Mucosa of gallbladder (tissue), 1 donor: ENCODE measurements at places on chromosomes 12 and 14. TPM values are rescaled to one million over a fixed set of nuclear protein-coding genes. Genes with fewer than 3 reads are reported as not detected.

AVPR1A gene
- total RNA-seq, result 0.98 TPM

- DNase-seq, result no peak
Observed at GRCh38 chr12:47527816-47528215, 178.0 kb downstream of the RPAP3 start.

DNA sequence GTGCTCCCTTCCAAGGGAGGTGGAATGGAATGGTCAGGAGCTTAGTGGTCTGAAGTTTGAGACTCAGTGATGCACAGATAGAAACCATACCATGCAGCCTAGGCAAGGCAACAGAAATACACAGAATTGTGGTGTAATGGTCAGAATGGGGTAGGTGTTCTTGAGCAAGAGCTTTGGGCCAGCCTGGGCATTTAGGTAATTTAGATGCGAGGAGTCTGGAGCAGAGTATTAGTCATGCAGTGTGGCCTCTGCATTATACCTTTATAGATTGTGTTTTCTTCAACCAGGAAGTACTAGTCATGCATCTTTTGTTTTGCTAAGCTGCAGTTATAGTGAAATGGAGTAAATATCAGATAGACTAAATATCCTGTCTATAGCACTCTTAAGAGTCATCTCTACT lies 118.3 kb downstream of the DAAM1 start:
- no peak for DNase-seq

DNA sequence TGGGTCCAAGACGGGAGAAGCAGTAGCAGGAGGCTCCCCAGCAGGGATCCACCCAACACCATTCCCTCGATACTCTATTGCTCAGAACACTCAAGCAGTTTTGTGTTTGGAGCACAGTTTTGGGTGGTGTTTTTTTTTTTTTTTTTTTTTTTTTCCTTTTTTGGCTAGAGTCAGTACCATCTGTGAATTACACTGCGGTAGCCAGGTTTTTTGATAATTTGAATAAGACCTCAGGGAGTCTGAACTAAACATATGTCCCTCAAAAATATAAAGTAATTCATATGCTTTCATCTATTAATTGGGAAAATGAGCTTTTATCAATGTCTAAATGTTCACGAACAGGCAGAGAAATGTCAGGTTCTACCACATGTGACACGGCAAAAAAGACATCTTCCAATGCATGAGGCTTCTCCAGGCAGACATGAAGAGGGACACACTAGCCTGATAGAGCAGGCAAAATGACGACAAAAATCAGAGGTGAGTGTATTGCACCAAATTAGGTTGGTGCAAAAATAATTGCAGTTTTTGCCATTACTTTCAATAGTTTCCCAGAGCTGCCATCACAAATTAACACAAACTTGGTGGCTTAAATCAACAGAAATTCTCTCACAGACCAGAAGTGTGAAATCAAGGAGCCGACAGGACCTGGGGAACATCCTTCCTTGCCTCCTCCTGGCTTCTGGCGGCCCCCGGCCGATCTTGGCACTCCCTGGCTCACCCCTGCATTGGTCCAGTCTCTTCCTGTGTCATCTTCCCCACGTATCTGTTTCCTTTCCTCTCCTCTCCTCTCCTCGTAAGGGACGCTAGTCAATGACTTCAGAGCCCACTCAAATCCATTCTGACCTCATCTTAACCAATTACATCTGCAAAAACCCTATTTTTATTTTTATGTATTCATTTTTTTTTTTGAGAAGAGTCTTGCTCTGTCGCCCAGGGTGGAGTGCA lies 33.9 kb downstream of the FOXN3 start:
- no peak for DNase-seq

CLEC2B gene
- total RNA-seq, result 10.1 TPM

- no peak for DNase-seq
Observed at GRCh38 chr12:6303071-6303470, 7.4 kb upstream of the PLEKHG6 start.

DNA sequence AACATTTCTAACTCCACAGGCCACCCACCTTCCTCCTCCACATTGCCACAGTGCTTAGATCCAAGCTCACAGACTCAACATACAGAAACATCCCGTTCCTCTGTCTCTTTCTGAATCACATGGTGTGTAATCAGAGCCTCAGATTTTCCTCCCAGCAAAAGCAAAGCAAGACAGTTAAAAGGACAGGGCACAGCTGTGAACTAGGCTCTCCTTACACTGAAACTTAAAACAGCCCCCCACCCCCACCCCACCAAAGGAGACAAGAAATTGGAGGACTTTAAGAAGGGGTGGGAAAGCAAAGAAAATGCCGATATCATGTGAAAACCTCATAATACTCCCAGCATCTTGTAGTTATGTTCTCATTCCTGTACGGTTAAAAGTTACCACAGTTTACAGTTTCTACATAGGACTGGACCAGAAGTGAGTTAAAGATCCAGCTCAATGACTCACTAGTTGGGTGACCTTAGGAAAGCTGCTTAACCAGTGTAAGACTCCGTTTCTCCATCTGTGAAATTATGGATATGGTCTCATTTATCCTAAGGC lies 4.8 kb downstream of the YBX3 start:
- no peak for DNase-seq

- DNase-seq, result no peak
Observed at GRCh38 chr12:21756699-21757098, 17.8 kb downstream of the KCNJ8 start.

- no peak for DNase-seq
Observed at GRCh38 chr14:89578156-89578555, 161.1 kb upstream of the FOXN3 start.

FAM222A gene
- total RNA-seq, result 11.0 TPM

MANSC4 gene
- total RNA-seq, result not detected

- no peak for DNase-seq
Observed at GRCh38 chr14:78278464-78279250, 108.5 kb downstream of the NRXN3 start.

GRCh38 chr12:25644979-25645378 lies 91.9 kb upstream of the LMNTD1 start:
- DNase-seq, result no peak
